ENCODE measurements at places on chromosomes 1 and 21.

DNA sequence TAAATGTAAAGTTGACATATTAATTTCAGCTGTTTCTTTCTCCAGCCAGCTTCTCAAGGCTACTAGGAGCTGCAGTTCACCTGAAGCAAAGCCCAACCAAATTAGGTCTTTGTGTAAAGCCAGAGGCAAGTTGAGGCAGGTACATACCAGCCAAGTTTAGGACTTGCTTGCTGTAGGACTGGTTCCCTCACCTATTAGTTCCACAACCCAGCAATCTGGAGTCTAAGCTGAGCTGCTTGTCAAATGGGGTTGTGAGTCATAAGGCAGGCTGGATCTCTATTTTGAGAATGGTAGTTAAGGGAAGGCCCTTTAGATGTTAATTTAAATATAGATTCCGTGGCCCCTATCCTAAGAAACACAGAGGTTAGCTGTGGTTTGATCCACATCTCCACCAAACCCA lies 7.6 kb upstream of the FLG2 start:
- DNase-seq = no peak

DNA sequence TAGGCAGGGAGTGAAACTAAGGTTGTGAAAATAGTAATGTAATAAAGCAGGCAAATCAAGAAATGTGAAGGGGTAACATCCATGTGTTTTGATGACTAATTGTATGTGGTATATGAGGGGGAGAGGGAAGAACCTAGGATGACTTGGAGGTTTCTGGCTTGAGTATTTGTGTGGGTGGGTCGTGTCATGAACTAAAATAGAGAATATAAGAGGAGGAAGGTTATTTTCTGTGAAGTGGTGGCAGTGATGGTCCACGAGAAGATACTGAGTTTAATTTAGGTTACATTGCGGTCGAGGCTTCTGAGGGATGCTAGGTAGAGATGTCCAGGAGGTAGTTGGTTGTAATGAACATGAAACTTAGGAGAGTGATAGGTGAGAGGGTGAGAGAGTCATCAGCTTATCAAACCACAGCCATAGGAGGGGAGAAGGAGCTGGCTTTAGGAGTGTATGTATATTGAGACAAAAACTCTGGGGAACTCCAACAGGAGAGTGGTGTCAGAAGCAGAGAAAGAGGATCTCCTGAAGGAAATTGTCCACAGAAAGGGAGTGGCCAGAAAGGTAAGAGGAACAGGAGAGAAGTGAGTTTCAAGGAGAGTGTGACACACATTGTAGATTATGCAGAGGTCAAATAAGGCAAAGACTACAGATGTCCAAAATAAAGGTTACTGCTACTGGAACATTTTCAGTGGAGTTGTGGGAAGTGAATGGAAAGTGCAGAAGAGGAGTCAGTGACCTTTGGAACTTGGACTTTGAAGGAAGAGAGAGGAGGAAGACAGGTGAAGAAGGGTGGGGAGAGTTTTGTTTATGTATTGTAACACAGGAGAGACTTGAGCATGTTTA lies 89.0 kb upstream of the MACF1 start:
- no peak for DNase-seq

DNA sequence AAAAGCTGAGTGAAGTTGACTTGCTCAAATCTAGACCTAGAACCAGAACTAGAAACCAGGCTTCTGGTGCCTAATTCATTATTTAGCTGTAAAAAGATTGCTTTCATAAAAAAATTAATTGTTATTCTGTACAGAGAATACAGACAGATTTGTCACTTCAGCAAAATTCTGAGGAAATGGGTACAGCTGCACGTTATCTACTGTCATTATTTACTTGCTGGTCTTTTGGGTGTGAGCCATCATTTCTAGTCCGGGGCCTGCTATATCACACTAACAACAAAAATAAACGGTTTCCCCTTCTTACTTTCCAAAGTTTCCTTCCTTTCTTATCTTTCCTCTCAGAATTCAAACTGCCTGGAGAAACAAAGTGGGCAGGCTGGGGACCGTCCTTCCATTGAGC lies 68.3 kb downstream of the PTGER3 start:
- DNase-seq = no peak

- peak; percentile 57 for DNase-seq
Measured at GRCh38 chr1:87333692-87334347, 5.1 kb downstream of the LMO4 start.

DNA sequence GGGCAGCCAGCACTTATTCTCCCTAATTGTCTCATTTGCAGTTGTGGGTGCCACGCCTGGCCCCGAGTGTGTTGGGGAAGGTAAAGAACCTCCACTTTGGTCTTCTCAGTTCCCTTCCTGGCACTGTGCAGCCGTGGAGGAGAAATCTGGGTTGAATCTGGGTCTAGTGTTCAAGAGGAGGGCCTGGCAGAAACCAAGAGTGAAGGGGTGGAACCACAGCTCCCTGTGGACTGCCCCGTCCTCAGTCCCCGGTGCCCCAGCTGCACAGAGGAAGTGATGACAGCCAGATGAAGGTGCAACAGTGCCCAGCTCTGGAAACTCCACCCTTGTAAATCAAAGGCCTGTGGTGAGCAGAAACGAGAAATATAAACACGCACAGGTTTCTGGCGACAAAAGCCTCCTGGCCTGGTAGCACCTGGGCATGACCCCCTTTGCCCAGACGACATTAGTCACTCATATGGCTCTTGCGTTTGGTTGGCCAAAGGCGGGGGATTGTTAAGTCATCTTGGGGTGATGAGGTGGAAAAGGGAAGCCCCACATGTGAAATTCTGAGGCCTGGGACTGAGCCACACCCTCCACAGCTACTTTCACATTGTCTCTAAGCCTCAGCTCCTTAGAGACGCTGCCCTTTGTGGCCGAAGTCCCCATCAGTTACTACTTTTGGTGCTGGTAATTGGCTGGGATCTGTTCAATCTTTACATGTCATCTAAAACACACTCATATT lies 4.2 kb upstream of the ECE1 start:
- peak; percentile 93 for DNase-seq

- DNase-seq = no peak
Measured at GRCh38 chr1:147492207-147492606, 49.1 kb upstream of the BCL9 start.

- no peak for DNase-seq
Measured at GRCh38 chr21:22961258-22961657, 1963.0 kb downstream of the NCAM2 start.

Data from CD4-positive, alpha-beta T cell treated with Interleukin-15 for 4 hours (primary cell).